Mesendoderm (in vitro differentiated cells): ENCODE measurements at places on chromosomes 3 and 15.

DNA sequence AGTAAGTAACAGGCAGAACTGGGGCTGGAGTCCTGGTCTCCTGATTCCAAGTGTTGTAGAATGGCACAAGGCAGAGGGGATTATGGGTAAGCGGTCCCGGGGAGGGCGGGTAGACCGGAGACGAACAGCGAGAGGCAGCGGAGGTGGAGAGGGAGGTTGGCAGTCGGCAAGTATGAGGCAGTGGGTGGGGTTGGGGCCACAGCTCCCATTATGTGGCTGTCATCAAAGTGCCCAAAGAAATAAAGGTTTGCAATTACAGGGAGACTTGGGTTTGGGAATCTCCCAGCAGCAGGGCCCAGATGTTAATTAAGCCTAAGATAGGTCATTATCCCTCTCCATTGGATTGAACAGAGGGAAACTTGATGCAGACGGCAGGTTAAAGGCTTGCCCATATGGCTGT lies 16.9 kb downstream of the FAM43A start:
- no peaks in the 10 kb centered on the region for H3K27me3 ChIP-seq
- H3K36me3 ChIP-seq = no peaks in the 10 kb centered on the region
- H3K4me3 ChIP-seq = no peak overlapping the region
- no peak overlapping the region for H3K27ac ChIP-seq

GRCh38 chr3:171556574-171557145 lies 96.5 kb upstream of the TNIK start:
- peak; percentile 62 for DNase-seq
- H3K4me1 ChIP-seq = no peaks in the 10 kb centered on the region
- no peak overlapping the region for H3K4me3 ChIP-seq
- no peaks in the 10 kb centered on the region for H3K27me3 ChIP-seq
- H3K27ac ChIP-seq = no peak overlapping the region

DNA sequence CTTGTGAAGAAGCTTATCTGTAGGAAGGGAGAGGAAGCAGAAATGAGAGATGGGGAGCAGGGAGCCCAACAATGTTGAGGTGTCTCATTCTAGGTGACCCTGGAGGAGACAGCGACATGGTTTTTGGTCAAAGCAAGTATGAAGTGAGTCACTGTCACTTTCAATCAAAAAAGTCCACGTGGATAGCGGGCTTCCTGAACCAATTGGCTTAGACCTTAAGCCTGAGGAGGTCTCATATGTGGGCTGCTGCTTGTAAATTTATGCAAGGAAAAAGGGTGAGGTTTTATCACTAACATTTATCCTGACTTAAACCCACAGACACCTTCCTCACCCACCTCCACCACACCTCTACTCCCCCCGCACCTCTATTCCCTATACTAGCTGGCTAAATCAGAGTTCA lies 22.7 kb downstream of the CLDN11 start:
- no peaks in the 10 kb centered on the region for H3K36me3 ChIP-seq
- no peak for DNase-seq
- H3K4me1 ChIP-seq = no peaks in the 10 kb centered on the region
- no peak overlapping the region for H3K27ac ChIP-seq
- no peaks in the 10 kb centered on the region for H3K27me3 ChIP-seq

DNA sequence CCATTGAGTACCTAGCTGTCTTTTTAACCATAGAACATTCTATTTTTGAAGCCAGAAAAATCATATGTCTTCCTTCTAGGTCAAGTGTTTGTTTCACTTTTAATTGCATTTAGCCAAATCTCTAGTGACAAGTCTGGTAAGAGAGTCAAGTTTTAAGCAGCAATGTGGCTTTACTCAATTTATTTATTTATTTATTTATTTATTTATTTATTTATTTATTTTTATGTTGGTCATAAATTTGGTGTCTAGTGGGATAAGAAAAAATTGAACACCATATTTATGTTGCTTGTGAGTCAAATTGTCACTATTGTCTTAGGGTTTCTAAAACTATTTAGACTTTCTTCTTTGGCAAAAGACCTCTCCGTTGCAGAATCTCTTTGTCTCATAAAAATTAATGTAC lies 174.5 kb upstream of the BCHE start:
- no peaks in the 10 kb centered on the region for H3K4me1 ChIP-seq
- DNase-seq = no peak
- no peaks in the 10 kb centered on the region for H3K36me3 ChIP-seq
- H3K27ac ChIP-seq = no peak overlapping the region

DNA sequence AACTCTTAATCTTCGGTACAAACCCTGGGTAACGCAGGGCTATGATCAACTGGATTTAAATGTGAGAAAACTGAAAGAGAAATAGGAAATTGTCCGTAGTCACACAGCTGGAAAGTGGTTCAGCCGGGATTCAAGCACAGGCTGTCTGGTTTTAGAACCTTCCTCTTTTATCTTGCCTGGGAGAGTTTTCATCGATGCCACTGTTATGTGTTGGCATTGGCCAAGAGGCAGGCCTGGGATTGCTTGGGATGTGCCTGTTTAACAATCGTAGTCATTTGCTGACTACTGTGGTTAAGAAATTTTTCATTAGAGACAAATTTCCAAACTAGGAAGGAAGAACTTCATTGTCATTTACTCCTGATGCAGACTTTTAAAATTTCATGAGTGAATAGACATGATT lies 4.3 kb downstream of the MCTP2 start:
- H3K36me3 ChIP-seq = no peaks in the 10 kb centered on the region
- H3K4me3 ChIP-seq = no peak overlapping the region
- H3K4me1 ChIP-seq = no peaks in the 10 kb centered on the region
- no peak overlapping the region for H3K27ac ChIP-seq
- no peak for DNase-seq
- peaks cover 2% of the 10 kb centered on the region for H3K27me3 ChIP-seq

GRCh38 chr3:124333931-124334640 lies 342.2 kb upstream of the ROPN1 start:
- H3K4me1 ChIP-seq = no peaks in the 10 kb centered on the region
- no peak overlapping the region for H3K4me3 ChIP-seq
- DNase-seq = peak; percentile 60
- no peak overlapping the region for H3K27ac ChIP-seq
- H3K27me3 ChIP-seq = no peaks in the 10 kb centered on the region

DNA sequence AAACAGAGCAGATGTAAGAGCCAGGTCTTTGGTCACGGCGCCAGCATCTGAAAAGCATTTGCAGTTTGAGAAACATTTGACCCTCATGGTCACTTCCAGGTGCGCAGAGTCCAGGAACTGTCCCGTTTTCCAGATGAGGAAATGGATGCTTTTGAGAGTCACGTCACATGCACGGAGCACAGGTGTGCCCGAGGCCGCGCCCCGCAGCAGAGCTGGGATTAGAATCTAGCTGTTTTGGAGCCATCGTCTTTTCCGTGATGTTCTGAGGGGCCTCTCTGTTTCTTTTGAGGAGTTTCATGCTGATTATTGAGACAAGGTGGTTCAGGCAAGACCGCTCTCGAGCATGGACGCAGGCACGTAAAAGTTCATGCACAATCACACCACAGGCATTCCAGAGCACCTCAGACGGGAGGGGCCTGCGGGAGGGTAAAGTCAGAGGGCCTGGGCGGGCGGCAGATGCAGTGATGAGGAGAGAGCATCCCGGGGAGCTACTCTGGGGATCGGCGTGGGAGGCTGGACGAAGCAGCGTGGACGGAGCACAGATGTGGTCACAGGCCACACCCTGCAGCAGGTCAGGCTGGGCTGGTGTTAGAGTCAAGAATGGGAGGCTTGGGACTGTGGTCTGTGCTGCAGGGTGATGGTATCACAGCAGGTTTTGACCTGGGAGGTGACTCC lies 139.2 kb upstream of the MEF2A start:
- H3K4me1 ChIP-seq = no peaks in the 10 kb centered on the region
- no peak overlapping the region for H3K27ac ChIP-seq
- H3K4me3 ChIP-seq = no peak overlapping the region
- H3K36me3 ChIP-seq = no peaks in the 10 kb centered on the region
- no peak for DNase-seq
- no peaks in the 10 kb centered on the region for H3K27me3 ChIP-seq

GRCh38 chr3:87997966-87998365 lies 60.8 kb downstream of the CGGBP1 start:
- no peak overlapping the region for H3K27ac ChIP-seq
- DNase-seq = no peak

DNA sequence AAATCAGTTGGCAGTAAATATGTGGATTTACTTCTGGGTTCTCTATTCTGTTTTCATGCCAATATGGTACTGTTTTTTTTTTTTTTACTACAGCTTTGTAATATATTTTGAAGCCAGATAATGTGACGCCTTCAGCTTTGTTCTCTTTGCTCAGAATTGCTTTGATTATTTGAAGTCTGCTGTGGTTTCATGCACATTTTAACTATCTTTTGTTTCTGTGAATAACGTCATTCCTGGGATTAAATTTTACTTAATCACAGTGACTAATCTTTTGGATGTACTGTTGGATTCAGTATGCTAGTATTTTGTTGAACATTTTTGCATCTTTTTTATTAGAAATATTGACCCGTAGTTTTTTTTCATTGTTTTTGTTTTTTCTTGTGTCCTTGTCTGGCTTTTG lies 576.5 kb downstream of the ZNF385D start:
- H3K4me3 ChIP-seq = no peak overlapping the region
- no peaks in the 10 kb centered on the region for H3K4me1 ChIP-seq
- DNase-seq = no peak
- H3K27me3 ChIP-seq = no peaks in the 10 kb centered on the region

DNA sequence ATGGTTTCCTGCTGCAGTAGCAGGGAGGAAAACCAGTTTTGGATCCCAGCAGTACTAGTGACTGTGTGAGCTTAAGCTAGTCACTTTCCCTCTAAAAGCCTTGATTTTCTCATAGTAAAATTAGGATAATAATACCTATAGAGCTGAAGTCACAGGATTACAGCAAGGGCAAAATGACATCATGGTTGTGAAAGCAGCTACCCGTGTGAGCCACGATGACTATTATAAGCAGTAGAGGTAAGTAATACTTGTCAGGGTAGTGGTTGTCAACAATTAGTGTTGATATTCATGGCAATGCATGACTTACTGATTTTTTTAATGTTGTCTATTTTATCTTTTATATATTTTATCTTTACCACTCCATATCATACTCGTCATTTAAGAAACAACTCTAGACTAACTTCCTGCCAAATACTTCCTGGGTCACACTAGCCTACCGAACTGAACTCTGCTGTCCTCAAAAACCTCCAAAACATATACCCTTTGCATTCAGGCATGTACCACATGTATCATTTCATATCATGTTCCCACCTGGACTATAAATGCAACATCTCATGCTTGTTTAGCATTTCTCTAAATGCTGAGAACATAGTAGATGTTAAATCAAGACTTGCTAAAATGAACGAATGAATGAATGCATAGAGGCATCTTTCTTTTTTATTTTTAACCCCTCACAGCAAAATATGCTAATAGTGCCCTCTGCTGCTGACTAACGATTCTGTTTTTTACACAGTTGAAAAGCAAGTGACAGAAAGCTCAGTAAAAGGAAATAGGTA lies 172.6 kb downstream of the P3H2 start:
- DNase-seq = peak; percentile 50
- H3K4me1 ChIP-seq = no peaks in the 10 kb centered on the region
- H3K27ac ChIP-seq = no peak overlapping the region
- no peak overlapping the region for H3K4me3 ChIP-seq
- no peaks in the 10 kb centered on the region for H3K27me3 ChIP-seq

DNA sequence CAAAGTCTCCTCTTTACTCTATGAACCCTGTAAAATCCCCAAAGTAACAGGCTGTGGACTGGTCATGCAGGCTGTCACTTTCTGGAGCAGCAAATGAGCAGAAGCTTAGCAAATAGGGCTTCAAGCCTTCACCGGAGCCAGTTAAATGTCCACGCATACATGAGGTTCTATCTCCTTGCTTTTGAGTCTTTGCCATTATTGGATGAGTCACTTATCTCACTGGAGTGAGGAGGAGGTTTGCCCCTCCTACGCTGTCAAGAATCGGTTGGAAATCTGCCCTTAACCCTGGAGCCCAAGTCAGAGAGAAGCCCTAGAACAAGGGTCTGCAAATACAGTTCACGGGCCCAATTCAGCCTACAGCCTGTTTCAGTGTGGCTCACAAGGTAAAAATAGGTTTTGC lies 126.1 kb upstream of the CTNNB1 start:
- no peak overlapping the region for H3K27ac ChIP-seq
- no peaks in the 10 kb centered on the region for H3K36me3 ChIP-seq
- no peak overlapping the region for H3K4me3 ChIP-seq
- H3K27me3 ChIP-seq = no peaks in the 10 kb centered on the region
- no peak for DNase-seq

DNA sequence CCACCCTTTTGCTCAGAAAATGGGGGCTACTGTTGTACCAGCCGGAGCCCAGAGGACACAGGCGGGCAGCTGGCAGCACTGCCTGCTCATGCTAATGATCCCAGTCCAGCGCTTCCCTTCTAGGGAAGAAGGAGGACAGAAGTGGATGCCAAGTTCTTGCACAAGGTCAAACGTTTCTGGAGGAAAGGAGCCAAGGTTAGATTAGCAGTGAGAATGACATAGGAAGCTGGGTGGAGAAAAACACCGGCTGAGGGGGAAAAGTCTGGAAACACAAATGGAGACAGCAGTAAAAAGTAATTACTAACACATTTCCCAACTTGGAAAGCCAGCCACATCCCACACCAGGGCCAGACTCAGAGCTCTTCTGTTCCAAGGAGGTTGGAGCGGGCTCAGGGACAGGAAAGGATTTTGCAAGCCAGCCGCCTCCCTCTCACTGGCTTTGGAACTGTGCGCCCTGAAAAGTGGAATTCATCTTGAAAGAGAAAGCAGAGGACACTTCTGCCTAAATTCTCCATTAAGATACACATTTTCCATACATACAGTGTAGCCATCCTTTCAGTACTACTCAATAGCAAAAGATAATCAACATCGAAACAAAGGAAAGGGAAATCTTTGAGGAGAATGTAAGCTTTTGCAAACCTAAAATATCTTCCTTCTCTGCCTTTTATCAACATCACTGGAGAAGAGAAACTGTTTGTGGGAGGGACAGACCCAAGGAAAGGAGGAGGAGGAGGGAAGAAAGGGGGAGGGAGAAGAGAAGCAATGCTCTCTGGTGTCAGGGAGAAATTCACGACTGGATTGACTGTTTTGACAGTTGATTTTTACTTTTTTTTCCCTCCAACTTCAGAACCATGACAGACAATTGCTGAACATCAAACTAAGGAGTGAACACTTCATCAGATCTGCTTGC lies 133.6 kb downstream of the CD47 start:
- H3K4me3 ChIP-seq = no peak overlapping the region
- no peaks in the 10 kb centered on the region for H3K4me1 ChIP-seq
- no peaks in the 10 kb centered on the region for H3K27me3 ChIP-seq
- no peaks in the 10 kb centered on the region for H3K36me3 ChIP-seq

- H3K4me3 ChIP-seq = no peak overlapping the region
- H3K27me3 ChIP-seq = no peaks in the 10 kb centered on the region
- no peaks in the 10 kb centered on the region for H3K36me3 ChIP-seq
- DNase-seq = no peak
Observed at GRCh38 chr3:129989414-129989813, 14.9 kb downstream of the TRH start.

GRCh38 chr15:39581242-39581792 lies 438 bp downstream of the THBS1 start:
- H3K36me3 ChIP-seq = peaks cover 2% of the 10 kb centered on the region
- DNase-seq = no peak
- no peak overlapping the region for H3K27ac ChIP-seq
- peak overlapping the region; percentile 47 for H3K4me3 ChIP-seq
